ENCODE measurements at places on chromosomes 7 and 10. TPM values are rescaled to one million over a fixed set of nuclear protein-coding genes. Genes with fewer than 3 reads are reported as not detected.

- no peak for DNase-seq
Measured at GRCh38 chr7:130982651-130983050, 248.6 kb upstream of the KLF14 start.

GRCh38 chr10:50375051-50375452 is 123.7 kb upstream of the ASAH2 start:
- no peak for DNase-seq

- no peak for DNase-seq
Measured at GRCh38 chr10:75475460-75476182, 44.2 kb downstream of the LRMDA start.

PTF1A gene
- total RNA-seq: not detected

KAZALD1 gene
- total RNA-seq: 6.5 TPM

Data from posterior vena cava (tissue), 2 donors.